NCI-H226 (cell line): ENCODE measurements at places on chromosomes 3 and 15.

- no peak for DNase-seq
Observed at GRCh38 chr3:36595511-36595910, 168.8 kb downstream of the DCLK3 start.

- DNase-seq = peak; percentile 98
Observed at GRCh38 chr15:72237029-72237852, 6.3 kb upstream of the PKM start.

- DNase-seq = no peak
Observed at GRCh38 chr15:38819387-38819950, 254.9 kb upstream of the RASGRP1 start.

- no peak for DNase-seq
Observed at GRCh38 chr3:54176106-54176505, 53.8 kb downstream of the CACNA2D3 start.

DNA sequence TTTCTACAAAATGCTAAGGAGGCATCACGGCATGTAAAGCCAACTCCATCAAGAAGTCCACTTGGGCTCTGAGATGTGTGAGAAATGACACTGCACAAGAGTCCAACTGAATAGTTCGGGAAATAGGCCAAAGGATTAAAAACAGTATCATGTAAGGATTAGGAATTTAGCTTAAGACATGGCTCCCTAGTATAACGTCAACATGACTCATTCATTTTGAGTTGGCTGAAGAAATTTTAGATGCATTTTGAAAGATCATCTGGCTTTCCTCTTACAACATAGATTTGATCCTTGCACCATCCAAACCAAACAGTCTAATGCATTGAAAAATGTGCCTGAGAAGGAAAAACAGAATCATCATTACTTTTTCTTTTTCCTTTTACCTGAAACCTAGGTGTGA, 109.3 kb upstream of the MME start:
- DNase-seq = peak; percentile 79

DNA sequence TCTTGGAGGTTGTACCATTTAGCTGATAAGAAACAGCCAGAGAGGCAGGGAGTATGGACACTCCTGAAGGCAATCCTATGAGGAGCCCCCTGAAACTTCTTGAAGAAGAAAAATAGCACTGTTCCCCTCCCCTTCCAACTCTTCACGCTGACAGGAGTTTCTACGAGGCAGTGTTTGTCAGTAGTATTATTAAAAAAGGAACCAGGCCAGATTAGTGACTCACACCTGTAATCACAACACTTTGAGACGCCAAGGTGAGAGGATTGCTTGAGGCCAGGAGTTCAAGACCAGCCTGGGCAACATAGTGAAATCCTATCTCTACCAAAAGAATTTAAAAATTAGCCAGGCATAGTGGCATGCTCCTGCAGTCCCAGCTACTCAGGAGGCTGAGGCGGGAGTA, 38.7 kb downstream of the WWTR1 start:
- DNase-seq = no peak

GRCh38 chr15:66876731-66877476, 174.9 kb downstream of the SMAD6 start:
- peak; percentile 66 for DNase-seq

DNA sequence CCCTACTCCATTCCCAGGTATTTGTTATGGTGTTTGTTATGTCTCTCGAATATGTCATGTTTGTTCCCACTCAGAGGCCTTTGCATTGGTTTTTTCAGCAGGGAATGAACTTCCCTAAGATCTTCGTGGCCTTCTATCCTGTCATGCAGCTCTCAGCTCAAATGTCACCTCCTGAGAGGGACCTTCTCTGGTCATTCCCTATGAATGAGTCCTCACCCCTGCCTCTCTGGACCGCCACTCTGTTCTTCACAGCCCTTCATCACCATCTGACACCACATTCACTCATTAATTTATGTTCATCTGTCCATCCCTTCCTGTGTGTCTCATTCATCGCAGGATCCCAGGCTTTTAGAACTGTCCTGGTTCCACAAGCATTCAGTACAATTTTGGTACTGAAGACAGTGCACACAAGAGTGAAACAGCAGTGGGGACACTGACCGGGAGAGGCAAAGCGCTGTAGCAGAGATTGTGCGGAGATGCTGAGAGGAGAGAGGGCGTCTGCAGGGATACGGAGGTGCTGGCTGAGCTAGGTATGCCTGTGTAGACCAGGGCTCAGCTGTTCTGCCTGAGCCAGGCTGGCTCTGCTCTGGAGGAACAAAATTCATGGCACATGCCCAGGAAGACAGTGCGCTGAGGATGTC, 132.3 kb downstream of the CHCHD6 start:
- no peak for DNase-seq

- no peak for DNase-seq
Observed at GRCh38 chr3:125194061-125194848, 18.3 kb downstream of the SLC12A8 start.

DNA sequence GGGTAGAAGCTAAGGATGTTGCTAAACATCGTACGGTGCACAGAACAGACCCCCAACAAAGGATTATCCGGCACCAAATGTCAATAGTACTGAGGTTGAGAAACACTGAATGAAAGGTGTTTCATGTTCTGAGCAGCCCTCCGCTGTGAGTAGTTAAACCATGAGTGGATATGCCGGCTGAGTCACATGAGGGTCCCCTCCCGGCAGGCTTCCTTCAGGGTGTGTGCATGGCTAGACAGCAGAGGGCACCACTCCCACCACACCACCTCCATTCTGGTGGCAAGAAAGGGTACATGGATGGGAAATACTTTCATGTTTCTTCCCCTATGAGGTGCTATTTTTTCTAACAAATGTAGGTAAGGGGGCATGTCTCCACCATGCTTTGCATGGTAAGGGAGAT, 128.3 kb upstream of the SEMA6D start:
- no peak for DNase-seq

- DNase-seq = no peak
Observed at GRCh38 chr3:5115506-5116162, 6.5 kb upstream of the ARL8B start.

- DNase-seq = no peak
Observed at GRCh38 chr15:80823995-80824394, 44.8 kb downstream of the CEMIP start.
